CD8-positive, alpha-beta memory T cell (primary cell): ENCODE measurements at places on chromosomes 3 and 15.

- no peak for DNase-seq
Observed at GRCh38 chr15:51302480-51302879, 35.9 kb downstream of the CYP19A1 start.

DNA sequence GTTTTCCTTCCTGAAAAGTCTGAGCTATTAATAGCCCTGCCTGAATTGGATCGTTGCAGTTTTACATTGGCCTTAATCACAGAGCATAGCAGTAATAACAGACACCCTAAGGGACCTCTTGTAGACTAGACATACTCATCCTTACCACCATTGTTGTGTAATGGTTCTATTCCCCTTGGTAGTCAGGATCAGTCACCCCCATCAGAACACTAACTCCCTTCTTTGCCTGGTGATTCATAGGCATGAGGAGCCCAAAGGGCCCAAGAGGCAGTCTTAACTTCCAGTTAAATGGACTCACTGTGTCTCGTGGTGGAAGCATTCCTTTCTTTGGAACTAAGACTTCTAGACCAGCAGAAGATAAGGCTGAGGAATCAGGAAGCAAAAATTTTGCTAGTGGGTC lies 20.2 kb downstream of the CGGBP1 start:
- DNase-seq = no peak

DNA sequence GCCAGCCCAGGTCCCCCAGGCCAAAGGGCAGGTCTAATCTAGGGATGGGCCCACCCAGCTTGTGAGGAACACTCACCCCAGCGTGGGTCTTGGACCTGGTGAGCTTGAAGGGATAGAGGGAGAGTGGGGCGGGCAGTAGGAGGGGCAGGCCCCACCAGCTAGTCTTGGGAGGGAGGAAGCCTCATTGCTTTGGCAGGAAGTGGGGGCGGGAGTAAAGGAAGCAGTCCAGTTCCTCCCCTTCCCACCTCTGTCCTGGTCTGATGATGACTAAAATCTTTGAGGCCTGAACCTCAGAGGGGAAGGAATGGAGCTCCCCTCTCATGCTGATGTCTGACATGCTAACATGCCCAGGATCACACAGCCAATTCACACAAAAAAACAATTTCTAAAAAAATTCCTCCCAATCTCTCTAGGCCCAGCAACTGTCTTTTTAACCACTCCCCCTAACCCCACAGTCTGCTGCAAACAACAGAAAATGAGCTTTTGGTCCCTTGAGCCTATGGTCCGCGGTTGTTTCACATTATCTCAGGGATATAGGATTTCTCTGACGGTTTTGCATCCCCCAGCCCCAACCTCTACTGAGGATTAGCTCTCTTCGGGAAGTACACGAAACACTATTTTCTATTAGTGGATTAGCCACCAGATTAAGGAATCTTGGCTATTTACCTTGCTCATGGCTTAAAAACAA lies 30.7 kb upstream of the DUSP7 start:
- no peak for DNase-seq

DNA sequence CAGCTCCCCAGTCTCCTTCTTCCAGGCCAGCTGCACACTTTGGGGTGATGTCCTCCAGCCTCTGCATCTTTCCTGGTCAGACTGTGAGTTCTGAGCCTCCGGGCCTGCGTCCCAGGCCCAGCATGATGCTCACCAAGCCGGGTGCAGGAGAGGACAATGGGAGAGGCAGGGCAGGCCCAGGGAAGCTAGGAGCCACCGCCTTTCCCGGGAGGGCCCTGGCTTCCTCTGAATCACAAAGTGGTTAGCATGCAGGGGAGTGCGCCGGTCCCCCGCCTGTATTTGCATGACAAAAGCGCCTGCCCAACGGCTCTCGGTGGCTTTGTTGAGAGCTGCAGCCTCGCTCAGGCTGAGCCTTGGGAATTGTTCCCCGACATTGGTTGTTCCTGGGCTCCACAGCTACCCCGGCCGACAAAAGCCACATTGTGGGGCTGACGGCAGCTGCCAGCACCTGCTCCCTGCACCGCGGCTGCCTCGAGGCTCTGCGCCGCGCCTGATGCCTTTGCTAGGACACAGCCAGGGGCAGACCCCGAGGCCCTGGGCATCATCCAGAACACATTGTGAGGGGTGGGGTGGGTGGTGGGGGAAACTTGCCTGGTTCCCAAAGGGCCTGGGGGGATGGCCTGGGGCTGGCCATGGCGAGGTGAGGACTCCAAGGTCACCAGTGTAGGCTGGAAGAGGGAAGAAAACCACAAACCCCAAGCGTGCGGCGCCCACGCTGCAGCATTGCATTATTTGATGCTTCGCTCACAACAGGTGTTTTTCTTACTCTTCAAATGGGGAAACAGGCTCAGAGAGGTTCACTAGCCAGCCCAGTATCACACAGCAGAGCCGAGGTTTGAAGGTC lies 20.0 kb upstream of the KLF13 start:
- DNase-seq = no peak

DNA sequence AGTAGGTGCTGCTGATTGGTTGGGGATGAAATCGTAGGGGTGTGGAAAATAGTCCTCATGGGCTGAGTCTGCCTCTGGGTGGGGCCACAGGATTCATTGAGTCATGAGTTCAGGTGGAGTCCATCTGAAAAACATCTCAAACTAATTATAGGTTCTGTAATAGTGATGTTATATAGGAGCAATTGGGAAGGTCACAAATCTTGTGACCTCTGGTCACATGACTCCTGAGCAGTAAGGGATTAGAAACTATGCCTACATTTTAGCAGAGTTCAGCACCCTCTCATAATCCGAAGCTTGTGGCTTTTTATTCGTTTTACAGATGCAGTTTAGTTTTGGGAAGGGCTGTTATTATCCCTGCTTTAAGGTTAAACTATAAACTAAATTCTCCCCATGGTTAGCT lies 22.9 kb upstream of the NEDD4 start:
- DNase-seq = no peak

DNA sequence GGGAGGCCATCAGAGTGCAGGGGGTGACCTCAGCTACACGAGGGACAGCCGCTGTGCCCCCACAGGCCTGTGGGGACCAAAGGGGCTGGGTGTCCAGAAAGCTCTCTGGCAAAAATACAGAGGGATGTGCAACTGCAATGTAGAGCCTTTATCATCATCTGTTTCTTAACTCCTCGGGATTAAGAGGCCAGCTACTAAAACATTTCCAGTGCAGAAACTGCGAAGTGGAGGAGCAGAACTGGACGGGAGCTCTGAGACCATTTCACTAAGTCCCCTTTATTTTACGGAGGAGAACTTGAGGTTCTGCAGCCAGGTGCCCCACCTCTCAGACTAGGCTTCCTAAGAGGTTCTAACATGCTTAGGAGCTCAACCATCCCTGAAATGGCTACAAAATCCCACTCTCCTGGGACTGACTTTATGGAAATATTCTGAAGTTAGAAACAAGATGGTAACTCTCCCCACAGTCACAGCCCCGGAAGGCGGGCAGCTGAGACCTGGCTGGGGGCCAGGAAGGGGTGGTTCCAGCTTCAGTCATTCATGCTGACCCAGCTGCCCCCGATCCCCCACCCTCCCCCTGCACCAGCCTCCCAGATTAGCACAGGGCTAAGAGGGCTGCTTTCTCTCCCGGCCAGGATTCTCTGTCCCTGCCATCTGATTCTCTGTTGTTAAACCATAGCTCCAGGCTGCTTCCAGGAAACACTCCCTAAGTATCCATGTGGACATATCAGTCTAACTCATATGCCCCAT lies 40.3 kb downstream of the UMPS start:
- DNase-seq = no peak

- DNase-seq = no peak
Observed at GRCh38 chr3:39811561-39811960, 2.2 kb downstream of the MYRIP start.

GRCh38 chr15:58608129-58608590 lies 141.3 kb downstream of the ADAM10 start:
- DNase-seq = peak; percentile 37

GRCh38 chr3:139695426-139696313 lies 17.9 kb upstream of the NMNAT3 start:
- no peak for DNase-seq

DNA sequence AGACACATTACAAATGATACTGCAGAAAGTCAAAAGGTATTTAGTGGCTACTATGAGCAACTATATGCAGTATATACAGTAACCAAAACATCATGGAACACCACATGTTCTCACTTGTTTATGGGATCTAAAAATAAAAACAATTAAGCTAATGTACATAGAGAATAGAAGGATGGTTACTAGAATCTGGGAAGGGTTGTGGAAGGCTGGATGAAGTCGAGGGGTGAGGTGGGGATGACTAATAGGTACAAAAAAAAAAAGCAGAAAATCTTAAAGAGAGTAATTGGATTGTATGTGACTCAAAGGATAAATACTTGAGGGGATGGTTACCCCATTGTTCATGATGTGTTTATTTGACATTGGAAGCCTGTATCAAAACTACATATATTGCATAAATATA lies 848.8 kb upstream of the GBE1 start:
- no peak for DNase-seq

GRCh38 chr3:159732172-159733111 lies 256.2 kb upstream of the IL12A start:
- DNase-seq = no peak

DNA sequence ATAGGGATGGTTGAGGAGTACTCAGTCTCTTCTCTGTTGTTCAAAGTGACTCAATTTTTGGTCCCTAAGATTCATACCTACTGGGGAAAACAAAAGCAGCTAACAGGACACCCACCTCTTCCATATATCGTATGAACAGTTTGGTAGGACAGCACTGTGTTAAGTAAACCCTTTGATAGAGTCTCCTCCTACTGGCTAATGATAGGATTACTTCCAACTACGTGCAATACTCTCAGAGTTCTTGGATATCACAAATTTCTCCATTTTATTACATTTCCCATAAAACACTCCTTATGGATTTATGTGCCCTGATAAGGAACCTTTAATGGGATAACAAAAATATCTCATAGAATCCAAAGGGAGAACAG lies 200.2 kb upstream of the GOLGA6L4 start:
- no peak for DNase-seq

DNA sequence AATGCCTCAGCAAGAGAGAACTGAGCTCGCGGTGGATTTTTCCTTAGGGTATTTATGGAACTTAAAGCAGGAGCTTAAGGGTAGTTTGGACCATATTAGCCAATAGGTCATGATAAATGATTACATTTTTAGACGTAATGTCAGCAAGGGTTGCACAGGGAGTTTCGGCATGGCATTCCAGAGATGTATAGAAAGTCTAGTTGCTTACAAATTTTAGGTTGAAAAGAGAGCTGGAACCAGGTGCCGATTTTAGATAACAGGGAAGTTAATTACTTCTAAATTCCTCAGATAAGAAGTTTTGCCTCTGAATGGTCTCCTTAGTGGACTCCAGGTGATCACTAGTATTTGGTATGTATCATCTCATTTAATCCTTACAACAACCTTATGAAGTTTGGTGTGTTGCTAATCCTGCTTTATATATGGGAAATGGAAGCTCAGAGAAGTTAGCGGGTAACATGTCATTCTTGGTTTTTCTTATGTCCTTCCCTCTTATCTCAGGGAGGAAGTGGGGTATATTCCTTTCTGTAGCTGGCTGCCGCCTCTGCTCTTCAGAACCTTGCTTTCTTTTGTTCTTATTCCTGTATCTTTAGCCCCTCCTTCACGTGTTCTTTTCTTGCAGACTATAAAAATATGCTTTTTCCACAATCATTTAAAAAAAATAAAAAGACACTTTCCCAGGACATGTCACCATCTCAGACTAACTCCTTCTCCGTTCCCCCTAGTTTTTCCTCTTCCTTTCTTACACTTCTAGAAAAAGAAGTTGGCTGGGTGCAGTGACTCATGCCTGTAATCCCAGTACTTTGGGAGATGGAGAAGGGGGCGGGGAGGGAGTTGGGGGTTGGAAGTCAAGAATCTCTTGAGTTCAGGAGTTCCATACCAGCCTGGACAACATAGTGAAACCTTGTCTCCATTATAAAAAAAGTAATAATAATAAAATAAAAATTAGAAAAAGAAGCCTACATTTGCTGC lies 25.7 kb downstream of the IQGAP1 start:
- DNase-seq = no peak

- DNase-seq = no peak
Observed at GRCh38 chr15:26864664-26865191, 2.1 kb upstream of the GABRA5 start.

- DNase-seq = no peak
Observed at GRCh38 chr15:97840501-97840900, 120.0 kb upstream of the ARRDC4 start.

DNA sequence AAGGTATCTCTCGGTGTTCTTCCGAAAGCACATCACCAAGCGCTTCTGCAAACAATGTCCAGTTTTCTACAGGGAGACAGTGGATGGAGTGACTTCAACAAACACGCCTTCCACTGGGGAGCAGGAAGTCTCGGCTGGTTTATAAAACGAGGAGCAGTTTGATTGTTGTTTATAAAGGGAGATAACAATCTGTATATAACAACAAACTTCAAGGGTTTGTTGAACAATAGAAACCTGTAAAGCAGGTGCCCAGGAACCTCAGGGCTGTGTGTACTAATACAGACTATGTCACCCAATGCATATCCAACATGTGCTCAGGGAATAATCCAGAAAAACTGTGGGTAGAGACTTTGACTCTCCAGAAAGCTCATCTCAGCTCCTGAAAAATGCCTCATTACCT lies 4.6 kb downstream of the CCR2 start:
- DNase-seq = no peak

DNA sequence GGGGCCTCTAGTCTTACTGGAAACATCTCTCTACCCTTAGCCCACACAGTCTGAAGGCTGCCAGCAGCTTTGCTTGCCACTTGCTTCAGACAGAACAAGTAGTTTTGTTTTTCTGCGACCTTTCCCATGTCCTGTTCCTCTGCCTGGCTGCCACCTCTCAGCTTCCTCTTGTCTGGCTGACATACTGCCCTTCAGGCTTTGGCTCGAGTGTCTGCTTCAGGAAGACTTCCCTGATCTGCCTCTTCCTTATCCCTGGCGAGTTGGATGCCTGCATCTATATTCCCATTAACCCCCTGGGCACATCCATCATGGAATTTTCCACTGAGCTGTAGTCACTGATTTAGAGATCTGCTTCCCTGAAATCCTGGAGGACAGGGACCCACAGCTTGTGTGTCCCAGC lies 25.1 kb upstream of the CPNE9 start:
- DNase-seq = no peak

- DNase-seq = no peak
Observed at GRCh38 chr3:6177417-6177816, 683.5 kb upstream of the GRM7 start.

- DNase-seq = no peak
Observed at GRCh38 chr15:59276225-59277178, 69.9 kb downstream of the LDHAL6B start.

- DNase-seq = no peak
Observed at GRCh38 chr3:65044401-65044800, 356.6 kb upstream of the ADAMTS9 start.

GRCh38 chr3:37492977-37493471 lies 318.6 kb upstream of the LRRFIP2 start:
- no peak for DNase-seq

DNA sequence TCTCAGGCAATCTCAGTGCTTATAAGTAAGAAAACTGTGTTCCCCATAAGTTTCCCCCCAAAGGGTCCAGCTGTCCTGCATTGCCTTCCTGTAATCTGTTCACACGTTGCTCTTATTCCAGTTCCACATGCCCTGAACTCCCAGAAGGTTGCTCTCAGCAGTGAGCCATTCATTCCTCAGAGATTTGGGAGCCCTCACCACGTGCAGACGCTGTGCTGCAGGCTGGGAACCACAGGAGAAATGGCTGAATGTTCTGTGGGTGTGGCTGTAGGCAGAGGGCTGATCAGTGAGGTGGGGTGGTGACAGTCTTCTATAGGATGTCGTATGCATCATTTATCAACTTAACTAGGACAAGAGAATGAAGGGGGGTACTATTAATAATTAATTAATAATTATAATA lies 3.3 kb upstream of the THSD4 start:
- DNase-seq = no peak

GRCh38 chr15:42056934-42057798 lies 36.3 kb upstream of the PLA2G4E start:
- DNase-seq = peak; percentile 55
